AG09309 (cell line): ENCODE measurements at places on chromosomes 2 and 18.

- DNase-seq, result no peak
Observed at GRCh38 chr18:69585696-69586095, 185.0 kb downstream of the DOK6 start.

- DNase-seq, result no peak
Observed at GRCh38 chr2:158357699-158358098, 98.9 kb downstream of the CCDC148 start.

DNA sequence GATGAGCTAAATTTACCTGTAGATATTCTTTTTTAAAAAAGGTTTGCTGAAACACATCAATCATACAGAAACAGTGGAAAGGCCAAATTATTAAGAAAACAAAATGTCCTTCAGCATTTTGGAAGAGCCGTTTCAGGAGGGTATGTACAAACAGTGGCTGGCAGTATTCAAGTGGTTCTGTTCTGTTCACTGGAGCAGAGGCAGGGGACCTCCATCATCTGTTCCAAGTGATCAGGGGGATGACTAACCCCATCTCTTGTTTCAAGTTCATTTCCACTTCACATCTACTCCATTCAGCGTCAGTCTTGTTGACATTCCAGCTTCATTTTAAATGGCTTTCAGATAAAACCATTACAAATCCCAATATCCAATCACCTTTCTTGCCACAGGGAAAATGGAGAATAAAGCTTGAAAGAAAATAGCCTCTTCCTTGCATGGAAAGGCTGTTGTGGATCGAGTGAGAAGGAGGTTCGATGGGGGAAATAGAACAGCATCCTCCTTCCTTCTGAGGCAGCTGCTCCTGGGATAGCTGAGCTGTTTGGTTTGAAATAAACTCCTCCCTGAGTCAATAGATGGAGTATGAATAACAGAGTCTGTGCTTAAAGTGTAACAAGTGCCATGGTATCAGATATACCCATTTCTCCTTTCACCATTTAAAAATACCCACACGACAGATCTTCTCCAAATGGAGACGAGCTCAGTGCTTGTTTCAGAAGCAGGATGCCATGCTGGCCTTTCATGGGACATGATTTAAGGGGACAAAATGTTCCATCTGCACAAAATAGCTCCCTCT lies 63.7 kb upstream of the OTOF start:
- no peak for DNase-seq

DNA sequence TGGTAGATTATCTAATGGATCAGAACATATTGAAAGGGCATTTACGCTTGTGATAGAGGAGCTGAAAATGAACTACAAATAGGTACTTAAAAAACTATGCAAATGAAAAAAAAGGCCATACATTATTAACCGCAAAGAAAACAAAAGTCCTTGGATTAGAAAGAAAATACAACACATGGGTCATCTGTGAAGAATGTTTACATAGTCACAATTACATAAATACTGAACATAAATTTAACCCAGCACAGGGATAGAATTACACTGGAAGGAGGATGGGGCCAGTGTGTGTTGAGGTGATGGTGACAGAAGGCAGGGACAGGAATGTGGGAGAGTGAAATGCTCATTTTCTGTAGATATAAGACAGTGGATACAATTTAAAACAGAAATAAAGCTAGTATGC lies 6.6 kb downstream of the NTSR2 start:
- DNase-seq, result no peak

DNA sequence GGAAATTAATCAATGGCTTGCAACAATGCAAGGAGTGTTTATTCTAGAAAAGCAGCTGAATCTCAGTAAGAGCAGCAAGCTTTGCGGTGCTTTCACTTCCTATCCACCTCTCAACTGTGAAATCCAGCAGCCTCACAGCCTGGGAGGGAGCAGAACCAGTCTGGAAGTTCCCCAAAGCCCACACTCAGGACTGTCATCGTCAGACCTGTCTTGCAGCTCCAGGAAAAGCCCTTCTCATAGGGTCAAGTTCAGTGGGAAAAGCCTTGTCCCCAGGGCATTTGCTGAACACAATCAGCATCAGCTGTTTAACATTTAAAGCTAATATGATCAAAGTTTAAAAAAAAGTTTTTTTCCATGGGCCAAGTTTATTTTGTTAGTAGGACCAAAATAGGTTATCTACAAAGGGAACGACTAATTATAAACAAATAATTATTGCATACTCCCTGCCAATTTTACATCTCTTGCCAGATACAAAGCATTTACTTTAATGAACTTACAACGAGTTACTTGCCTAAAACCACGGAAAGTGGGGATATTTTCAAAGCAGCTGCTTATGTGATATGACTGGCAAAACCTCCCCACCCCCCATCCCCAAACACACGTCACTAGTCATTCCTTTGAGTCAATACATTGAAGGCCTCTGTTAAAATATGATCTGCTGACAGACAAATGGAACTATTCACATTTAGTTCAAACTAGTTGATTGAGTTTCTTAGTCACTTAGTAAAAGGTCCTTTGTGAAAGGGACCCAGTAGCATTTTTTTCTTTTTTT lies 36.8 kb downstream of the PARD6G start:
- no peak for DNase-seq

GRCh38 chr2:144012304-144012703 lies 507.6 kb downstream of the ZEB2 start:
- no peak for DNase-seq

DNA sequence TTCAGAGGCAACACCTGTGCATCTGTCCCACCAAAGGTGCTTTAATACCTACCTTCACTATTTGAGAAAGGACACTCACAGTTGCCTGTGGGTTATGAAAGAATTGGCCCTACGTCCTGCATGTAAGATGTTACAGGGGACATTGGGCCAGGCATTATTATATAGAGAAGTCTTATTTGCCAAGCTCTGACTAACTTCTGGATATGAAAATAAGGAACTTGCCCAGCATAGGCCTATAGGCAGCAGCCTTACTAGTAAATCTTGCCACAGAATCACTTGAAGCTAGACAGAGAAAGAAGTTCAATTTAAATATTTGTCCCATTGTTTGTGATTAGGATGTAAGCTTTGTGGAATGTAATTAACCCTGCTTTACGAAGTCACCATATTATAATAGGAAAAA lies 41.7 kb downstream of the NLRC4 start:
- no peak for DNase-seq

DNA sequence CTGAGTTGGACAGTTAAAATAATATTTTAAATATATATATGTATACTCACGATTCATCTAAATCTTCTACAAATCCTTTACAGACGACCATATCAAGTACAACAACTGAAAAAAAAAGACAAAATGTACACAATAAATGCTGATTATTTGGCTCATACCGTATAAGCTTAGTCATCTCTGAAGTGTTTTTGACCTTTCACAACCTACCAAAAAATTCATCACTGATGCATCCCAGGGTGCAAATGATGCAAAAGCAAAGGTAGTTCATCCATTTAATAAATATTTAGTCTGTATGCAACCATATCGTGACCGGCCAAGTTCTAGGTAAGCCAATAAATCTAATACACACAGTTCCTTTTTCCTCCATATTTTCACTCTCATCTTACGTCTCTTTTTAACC lies 1.1 kb downstream of the TMX3 start:
- DNase-seq, result no peak

DNA sequence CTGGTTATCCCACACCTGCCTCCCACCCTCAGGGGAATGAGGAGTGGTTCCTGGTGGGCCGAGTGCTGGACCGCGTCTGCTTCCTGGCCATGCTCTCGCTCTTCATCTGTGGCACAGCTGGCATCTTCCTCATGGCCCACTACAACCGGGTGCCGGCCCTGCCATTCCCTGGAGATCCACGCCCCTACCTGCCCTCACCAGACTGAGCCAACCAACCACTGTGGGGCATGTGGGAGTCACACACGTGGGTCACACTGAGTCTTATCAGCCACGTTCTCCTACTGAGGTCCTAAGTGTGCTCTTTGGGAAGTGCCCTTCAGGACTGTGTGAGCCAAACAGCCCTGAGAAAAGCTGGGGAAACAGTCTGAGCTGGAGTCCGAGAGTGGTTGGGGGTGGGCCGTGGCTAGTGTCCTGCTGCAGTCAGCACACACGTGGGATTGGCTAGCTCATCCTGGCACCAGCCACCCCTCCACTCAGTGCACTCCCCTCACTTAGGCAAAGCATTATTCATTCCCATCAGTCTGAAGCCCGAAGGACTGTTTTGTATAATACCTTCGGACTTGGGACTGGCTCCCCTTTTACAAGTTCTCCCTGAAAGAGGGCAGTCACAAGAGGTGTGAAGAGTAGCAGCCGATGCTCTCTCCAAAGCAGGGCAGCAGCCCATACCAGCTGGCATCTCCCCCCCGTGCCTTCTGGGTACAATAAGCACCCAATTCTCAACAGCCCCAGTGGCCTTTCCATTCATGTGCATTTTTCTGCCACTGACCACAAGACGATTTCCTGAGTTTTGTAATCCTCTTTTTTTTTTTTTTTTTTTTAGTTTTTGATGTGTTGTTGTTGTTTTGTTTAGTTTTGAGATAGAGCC lies 4.6 kb downstream of the TIGD1 start:
- no peak for DNase-seq

DNA sequence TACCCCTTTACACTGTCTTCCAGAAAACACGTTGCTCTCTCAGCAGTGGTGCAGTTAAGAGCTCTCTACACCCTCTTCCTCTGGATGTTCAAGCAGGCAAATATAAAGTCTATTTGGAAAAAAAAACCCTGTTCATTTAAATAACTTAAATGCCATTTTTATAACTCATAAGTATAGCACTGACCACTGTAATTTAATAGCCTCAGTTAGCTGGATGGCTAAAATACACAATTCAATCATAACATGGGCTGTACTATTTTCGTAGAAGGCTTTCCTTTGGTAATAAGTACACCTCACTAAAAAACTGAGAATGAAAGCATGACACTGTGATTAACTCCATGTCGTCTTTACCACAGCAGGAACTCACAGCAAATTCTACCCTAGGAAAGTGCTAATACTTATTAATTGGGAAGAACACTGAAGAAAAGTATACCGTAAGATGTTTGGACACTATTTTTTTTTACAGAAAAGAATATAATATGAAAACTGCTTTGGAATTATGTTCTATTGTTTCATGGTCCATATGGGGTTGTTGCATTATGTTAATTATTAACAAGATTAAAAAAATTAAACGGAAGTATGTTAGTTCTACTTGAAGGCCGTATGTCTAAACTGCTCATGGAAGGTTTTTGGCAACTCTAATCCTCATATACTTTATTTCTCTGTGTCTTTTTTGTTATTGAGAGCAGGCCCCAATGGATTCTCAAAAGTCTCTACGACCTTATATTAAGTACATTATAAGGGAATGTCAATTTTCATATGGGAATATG lies 269.1 kb downstream of the ZNF385B start:
- DNase-seq, result no peak

GRCh38 chr2:148917431-148917830 lies 42.4 kb downstream of the KIF5C start:
- no peak for DNase-seq

DNA sequence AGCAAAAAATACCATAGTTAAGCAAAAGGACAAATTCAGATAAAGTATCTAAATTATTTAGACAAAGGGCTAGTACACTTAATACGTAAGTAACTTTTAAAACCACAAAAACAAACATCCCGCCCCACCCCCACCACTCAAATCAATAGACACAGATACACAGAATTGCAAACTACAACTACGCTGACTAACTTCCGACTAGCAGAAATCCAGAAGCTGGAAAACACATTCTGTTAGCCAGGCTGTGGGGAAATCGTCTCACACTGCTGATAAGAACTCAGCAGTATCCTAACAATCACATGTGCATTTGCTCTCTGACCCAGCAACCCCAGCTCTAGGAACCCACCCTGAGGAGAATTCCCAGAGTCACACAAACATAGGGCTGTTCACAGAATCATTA lies 16.6 kb downstream of the FAM168B start:
- DNase-seq, result no peak

DNA sequence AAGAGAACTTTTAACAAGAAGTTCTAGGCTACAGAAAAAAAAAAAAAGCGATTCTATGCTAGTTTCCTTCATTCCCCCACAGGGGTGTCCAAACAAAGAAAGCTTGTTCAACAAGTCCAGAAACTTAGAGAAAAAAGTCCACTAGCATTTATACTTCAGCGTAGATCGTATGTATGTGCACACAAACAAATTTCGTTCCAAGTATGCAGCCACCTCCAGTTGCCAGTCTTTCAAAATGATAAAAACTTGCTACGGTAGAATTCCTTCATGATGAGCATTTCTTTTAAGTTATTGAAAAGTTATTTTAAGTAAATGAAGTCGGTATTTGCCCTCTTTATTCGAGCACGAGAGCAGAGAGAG lies 3.7 kb upstream of the OTX1 start:
- DNase-seq, result no peak

- DNase-seq, result no peak
Observed at GRCh38 chr2:220915092-220915623, 656.9 kb downstream of the EPHA4 start.

DNA sequence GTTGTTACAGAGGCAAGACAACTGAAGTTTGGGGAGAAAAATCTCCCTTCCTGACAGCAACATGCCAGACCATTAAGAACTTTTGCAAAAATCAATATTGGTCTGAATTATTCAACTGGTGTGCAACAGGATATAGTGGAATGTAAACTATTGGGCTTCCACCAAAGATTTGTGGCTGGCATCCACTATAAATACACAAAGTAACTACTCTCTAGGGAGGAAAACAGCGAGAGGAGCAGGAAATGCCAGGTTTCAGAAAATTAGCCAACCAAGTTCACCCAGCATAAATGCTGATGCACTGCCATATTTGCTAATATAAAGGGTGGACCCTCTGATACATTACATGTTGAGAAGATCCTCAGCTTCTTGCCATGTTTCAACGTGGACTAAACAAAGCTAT lies 267.6 kb upstream of the LYPD1 start:
- DNase-seq, result no peak

- peak; percentile 48 for DNase-seq
Observed at GRCh38 chr2:219522111-219523030, 8.1 kb downstream of the ASIC4 start.

DNA sequence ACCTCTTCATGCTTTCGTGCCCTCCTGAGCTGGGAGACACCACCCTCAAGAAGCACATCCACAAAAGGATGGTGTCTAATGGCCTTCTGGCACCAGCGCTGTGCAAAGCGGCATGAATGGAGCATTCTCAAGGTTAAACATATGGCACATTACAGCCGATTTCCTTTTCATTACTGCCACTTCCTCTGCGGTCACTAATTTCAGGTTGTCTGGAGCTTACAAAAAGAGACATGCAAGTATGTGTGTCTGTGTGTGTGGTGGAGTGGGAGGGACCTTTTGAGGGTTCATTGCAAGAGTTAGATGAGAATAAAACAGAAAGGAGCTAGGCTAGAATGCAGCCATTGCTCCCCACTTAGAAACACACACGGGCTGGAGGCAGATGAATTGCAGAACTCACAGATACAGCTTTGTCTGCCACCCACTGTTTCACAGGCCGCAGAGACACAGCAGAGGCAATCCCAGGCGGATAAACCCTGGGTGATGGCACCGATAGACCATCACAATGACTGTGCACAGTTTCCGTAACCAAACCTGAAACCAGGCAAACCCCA lies 76.0 kb downstream of the TGIF1 start:
- no peak for DNase-seq

GRCh38 chr2:156189143-156189542 lies 143.4 kb downstream of the NR4A2 start:
- DNase-seq, result no peak

- no peak for DNase-seq
Observed at GRCh38 chr2:38105922-38106321, 30.0 kb upstream of the CYP1B1 start.

- DNase-seq, result no peak
Observed at GRCh38 chr2:57809230-57809629, 237.4 kb upstream of the VRK2 start.
